ENCODE measurements at places on chromosomes 12 and 14. TPM values are rescaled to one million over a fixed set of nuclear protein-coding genes. Genes with fewer than 3 reads are reported as not detected.

GPR65 gene
- not detected for total RNA-seq

SLC35F4 gene
- total RNA-seq: not detected

ST8SIA1 gene
- not detected for total RNA-seq

PPP4R4 gene
- total RNA-seq: not detected

ITPK1 gene
- 35.1 TPM for total RNA-seq

NOVA1 gene
- not detected for total RNA-seq

Data from HFFc6 (cell line).